ENCODE measurements at places on chromosomes 11 and 22.

DNA sequence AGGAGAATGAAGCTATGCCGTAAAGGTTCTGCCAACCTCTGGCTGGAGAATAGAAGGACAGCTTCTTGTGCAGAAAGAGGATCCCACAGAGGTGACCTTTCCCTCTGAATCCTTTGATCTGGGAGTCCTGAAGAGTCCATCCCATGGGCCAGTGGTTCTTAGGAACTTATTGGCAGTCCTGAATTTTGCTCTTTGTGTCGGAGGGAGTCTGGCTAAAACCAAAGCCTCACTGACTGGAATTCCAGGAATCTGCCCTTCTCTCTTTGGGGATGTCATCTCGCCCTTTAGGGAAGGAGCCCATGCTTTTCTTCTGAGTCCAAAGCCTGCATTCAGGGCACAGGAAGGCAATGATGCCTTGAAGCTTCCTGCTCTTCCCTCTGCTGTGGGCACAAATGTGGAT is 45.5 kb downstream of the PKNOX2 start:
- DNase-seq, result no peak

- no peak for DNase-seq
Observed at GRCh38 chr22:35882211-35883030, 146.2 kb downstream of the RBFOX2 start.

DNA sequence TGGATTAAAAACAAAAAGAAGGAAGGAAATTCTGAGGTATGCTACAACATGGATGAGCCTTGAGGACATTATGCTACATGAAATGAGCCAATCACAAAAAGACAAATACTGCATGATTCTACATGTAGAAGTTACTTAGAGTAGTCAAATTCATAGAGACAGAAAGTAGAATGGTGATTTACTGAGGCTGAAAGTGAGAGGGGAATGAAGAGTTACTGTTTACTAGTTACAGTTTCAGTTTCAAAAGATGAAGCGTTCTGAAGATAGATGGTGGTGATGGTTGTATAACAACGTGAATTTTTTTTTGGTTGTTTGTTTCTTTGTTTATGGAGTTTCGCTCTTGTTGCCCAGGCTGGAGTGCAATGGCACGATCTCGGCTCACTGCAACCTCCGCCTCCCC is 9.5 kb downstream of the OR5P2 start:
- no peak for DNase-seq

DNA sequence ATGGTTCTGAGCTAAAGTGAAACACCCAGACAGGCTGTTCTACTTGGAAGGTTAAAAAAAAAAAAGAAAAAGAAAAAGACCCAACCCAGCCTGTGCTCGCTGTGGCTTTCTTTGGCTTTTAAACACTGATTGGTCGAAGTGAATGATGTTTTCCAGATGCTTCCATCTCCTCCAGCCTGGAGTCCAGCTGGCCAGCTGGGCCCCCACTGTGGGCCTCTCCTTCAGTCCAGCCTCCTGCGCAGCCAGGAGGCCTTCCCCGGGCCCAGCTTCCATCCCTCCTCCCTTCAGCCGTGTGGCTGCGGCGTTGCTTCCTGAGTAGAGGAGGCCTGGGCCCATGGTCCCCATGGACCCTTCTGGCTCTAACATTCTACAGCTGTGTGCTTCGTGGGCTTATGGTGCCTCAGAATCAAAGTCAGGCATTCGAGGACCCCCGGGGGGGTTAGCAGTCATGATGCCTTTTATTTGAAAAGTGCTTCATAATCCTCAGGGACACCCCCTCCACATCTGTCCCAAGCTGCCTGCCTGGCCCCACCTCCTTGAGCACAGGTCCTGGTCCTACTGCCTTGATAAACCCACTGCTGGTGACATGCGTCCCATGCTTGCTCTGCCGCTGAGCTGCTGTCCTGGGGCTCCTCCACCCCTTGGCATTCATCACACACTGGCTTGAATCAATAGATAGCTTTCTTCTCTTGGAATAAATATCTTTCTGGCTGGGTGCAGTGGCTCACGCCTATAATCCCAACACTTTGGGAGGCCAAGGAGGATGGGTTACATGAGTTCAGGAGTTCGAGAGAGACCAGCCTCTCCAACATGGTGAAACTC is 42.2 kb upstream of the FBLN1 start:
- DNase-seq, result no peak

- DNase-seq, result no peak
Observed at GRCh38 chr11:116821050-116821918, 1.8 kb downstream of the APOA4 start.

DNA sequence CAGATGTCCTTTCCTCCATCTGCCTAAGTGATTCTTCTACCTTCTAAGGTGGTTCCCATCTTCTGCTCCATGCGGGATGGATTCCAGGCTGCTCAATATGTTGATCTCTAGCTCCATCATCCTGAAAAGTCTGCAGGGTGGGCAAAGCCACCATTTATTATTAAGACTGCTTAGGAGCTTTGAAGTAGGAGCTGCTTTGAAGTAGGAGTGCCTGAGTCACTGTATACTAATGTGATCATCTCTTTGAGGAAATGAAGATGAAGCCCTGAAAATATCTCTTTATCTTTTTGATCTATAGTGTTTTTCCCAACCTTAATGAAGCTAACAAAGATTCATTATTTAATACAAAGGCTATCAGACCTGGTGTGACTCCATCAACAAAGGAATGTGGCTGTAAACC is 13.1 kb downstream of the HEPHL1 start:
- no peak for DNase-seq

- no peak for DNase-seq
Observed at GRCh38 chr11:19370100-19370861, 129.5 kb upstream of the E2F8 start.

GRCh38 chr22:44404341-44405020 is 91.7 kb upstream of the SHISAL1 start:
- no peak for DNase-seq

- no peak for DNase-seq
Observed at GRCh38 chr11:56176318-56176717, at the start of gene OR5J2. Gene OR5J2, plus strand, starts transcription at chr11:56176618. Its CDS starts 0 bp downstream, at chr11:56176618.

- DNase-seq, result no peak
Observed at GRCh38 chr11:2781408-2782274, 81.8 kb upstream of the KCNQ1OT1 start.

DNA sequence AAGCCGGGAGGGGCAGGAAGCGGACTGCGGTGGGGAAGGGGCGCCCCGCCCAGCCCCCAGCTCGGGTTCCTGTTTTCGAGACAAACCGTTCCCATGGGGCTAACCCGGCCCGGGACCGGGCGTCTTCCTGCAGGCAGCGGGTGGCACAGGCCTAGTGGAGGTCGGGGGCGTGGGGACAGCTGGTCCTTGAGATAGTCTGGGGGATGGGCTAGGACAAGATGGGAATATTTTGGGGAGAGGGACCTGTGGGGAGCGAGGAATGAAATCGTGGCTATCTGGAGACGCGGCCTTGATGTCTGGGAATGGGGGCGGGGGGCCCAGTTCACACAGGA is 1.2 kb upstream of the RASGRP2 start:
- DNase-seq, result peak; percentile 91

DNA sequence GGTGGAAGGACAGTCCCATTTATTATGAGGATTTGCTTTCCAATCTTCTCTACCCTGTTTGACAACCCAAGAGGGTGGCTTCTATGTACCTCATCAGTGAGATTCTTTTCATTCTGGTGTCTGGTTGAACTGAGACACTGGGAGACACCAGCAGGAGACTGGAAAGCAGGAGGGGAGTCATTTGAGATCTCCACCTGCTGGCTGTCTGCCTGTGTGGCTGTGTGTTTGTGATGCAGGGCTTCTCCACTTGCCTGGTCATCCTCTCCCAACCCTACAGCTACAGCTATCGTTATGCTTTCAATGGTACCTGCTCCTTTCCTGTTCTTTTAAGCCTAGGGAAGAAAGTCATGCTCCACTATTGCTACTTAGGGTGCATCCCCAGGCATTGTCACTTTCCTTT is 48.6 kb downstream of the MRGPRX1 start:
- no peak for DNase-seq
